Activated T-cell treated with anti-CD3 and anti-CD28 coated beads for 48 hours (primary cell): ENCODE measurements at places on chromosomes 1 and 21.

- DNase-seq = no peak
Observed at GRCh38 chr1:63342402-63342801, 20.0 kb downstream of the FOXD3 start.

DNA sequence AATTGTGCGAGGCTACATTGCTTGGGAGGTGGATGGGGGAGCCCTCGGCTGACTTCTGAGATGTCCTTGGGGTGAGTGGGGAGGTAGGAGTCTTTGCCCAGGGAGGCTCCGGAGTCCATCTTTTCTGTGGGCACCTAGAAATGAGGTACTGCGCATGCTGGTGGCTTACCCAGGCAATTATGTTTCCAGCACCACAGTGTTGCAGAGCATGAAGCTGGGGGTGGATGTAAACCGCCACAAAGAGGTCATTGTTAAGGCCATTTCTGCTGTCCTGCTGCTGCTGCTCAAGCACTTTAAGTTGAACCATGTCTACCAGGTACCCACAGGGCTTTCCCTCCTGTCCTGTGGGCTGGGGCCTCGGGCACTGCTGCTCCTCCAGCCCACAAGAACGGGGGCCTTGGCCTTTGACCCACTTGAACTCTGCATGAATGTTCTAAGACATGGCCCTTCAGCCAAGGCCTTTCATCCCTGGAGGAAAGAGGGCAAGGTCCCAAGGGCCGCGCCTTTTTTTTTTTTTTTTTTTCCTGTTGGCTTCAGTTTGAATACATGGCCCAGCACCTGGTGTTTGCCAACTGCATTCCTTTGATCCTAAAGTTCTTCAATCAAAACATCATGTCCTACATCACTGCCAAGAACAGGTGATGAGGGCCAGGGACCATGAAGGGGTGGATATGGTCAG is 14.6 kb downstream of the STRIP1 start:
- DNase-seq = no peak

GRCh38 chr1:227864882-227865281 is 49.4 kb downstream of the PRSS38 start:
- no peak for DNase-seq

DNA sequence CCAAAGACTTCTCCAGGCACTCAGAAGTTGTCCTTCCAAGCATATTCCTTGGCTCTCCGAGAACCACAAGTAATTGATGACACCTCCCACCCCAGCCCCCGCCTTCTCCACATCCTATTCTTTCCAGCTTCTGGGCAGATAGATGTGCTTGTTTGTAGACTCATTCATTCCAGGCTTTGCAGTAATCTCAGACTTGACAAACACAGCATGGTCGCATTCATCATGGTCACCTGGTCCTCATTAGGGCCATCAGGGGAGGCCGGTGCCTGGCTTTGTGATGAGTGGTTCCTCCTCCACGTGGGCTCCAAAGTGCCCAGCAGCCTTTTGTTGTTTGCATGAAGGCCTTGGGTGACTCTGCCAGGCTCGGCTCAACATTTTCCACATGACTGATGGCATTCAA is 28.5 kb upstream of the KCNE2 start:
- DNase-seq = no peak

DNA sequence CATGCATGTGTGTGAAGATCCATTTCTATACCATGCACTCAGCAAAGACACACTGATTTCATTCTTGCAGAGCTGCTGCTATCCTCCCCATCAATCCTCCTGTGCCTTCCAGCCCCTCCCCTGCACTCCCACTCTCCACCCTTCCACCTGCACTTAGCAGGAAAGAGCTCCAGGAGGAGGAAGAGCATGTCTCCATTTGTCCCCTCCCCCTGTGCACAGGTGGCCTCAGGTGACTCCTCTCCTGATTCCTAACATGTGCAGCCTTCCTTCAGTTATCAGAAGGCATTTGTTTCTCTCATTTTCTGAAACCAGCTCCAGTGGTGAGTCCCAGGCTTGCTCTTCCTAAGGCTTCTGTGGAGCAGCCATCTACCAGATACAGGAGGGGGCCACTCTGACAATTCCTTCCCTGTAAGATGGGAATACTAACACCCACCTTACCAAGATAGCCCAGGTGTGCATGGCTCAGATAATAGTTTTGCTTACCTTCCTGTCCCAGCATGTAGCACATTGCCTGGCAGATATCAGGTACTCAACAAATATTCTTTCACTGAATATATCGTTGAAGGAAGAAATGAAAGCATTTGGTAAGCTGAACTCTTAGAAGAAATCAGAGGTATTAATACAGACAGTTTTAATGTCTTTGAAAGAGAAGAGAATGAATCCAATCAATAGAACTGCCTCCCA is 21.9 kb upstream of the FAM3B start:
- no peak for DNase-seq

- DNase-seq = no peak
Observed at GRCh38 chr1:48005253-48006117, 8.3 kb upstream of the TRABD2B start.

GRCh38 chr1:211370669-211371068 is 44.0 kb downstream of the TRAF5 start:
- no peak for DNase-seq

DNA sequence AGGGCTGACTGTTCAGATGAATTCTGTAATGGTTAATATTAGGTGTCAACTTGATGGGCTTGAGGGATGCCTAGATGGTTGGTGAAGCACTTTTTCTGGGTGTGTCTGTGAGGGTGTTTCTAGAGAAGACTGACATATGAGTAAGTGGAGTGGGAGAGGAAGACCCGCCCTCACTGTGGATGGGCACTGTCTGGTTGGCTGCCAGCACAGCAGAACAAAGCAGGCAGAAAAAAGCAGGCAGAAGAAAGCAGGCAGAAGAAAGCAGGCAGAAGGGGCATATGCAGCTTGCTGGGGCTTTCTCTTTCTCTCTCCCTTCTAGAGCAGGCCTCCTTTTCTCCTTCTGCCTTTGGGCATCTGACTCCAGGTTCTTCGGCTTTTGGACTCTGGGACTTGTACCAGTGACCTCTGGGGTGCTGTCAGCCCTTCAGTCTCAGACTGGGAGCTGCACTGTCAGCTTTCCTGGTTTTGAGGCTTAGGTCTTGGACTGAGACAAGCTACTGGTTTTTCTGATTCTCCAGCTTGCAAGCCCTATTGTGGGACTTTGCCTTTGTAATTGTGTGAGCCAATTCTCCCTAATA is 42.9 kb upstream of the CD2 start:
- DNase-seq = peak; percentile 30

DNA sequence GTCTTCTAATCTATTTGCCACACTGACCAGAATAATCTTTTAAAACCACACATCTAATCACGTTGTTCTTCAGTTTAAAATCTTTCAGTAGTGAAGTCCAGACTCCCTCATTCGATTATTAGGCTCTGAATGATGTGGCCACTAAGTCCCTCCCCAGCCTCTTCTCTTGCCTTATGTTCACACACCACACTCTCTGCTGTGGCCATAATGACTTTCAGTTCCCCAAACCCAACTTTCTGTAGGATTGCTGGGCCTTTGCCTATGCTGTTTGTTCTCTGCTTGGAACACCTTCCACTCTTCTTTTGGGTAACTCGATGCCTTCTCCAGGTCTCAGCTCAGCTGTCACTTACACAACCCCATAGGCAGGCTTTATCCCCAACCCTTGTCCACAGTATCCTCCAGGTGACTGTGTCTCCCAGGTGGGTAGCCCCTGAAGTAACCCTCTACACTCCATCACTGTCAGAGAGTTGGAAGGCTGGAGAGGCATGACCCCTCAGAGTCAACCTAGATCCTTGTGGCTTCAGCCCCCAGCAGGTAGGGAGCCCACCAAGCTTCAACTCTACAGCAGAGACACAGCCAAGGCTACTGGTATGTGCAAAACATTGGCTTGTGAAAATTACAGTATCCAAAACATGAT is 8.4 kb upstream of the SLC37A1 start:
- DNase-seq = no peak

- no peak for DNase-seq
Observed at GRCh38 chr21:35394634-35395369, 345.7 kb upstream of the RUNX1 start.

DNA sequence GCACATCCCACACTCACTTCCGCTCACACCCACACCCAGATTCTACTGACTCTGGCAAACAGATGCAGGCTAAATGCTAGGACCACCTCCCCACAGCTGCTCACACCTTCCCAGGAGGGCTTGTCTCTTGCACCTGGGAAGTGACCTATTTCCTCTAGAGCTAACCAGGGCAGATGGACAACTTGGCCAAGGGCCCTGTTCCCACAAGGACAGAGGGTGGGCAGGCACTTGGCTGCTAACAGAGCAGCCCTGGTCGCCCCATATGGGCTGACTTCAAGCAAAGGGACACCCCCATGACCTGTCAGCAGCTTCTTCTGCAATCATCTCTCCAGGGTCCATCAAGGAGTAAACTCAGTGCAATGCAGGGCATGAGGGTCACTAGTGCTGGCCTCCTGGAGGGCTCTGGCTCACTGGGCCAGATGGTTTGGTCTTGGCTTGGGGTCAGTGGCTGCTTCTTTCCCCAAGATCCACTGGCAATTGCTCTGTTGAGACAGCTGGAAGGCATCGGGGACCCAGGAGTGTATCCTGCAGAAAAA is 641.5 kb downstream of the PLPP3 start:
- no peak for DNase-seq

- no peak for DNase-seq
Observed at GRCh38 chr1:235277709-235278108, 50.3 kb downstream of the ARID4B start.

GRCh38 chr1:17213148-17213781 is 8.3 kb downstream of the PADI1 start:
- DNase-seq = no peak

GRCh38 chr21:43190951-43191350 is 22.1 kb downstream of the CRYAA start:
- DNase-seq = no peak

DNA sequence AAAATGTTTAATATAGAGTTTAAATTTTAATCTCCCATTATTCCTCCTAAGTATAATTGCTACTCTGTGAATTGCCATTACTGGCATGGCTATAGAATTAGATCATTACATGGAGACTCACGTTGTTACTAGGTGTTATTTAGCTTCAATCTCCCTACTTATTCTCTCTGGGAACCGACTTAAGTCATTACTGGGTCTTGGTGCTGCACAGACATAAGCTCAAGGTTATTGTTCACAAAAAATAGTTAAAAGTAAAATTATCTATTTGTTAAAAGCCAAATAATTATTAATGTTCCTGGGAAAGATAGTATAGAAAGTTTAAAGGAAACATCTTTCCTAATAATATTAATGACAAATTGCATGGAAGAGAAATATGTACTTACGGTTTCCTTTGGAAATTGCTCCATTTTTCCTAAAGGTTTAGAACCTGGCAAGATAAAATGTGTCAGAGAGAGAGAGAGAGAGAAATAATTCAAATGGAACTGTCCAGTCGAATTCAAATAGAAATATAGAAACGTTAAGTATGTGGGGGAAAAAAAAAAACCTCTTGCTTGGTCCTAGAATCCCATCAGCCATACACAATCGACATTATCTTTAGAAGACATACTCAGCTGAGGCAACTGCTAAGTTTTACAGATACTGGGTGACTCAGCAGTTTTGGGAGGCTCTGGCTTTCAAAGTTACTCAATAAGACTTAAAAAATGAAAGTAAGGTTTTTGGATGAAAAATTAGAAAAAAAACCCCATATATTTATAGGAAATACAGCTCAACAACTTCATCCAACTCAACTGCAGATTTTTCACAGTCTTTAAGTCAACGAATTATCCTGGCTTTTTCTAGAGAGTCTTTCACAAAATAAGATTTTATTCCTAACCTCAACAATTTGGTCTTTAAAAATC is at the start of gene SPTA1:
Gene SPTA1, minus strand, starts transcription at position 605 of the 899 bp plus-strand sequence. Its CDS starts 198 bp downstream, at position 407.
- DNase-seq = no peak

- no peak for DNase-seq
Observed at GRCh38 chr1:198713081-198713480, 74.2 kb downstream of the PTPRC start.

GRCh38 chr1:201038186-201038876 is 14.8 kb upstream of the KIF21B start:
- DNase-seq = no peak

DNA sequence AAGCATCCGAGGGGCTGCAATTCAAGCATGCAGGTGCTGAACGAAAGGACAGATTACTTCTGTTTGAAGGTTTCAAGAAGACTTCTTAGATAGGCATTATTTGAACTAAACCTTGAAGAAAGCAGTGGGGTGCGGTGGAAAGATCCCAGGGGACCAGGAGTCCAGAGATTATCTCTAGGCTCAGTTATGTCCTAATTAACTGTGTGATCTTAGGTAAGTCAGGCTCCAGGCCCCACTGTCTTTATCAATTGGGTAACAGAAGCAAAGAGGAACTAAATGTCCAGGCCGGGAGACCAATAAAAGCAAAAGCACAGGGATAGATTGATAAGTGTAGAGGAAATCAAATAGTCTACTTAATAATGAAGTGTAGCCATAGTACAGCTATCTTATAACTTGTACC is 72.9 kb upstream of the CDC42BPA start:
- no peak for DNase-seq

- no peak for DNase-seq
Observed at GRCh38 chr1:185450060-185450788, 133.2 kb upstream of the IVNS1ABP start.

DNA sequence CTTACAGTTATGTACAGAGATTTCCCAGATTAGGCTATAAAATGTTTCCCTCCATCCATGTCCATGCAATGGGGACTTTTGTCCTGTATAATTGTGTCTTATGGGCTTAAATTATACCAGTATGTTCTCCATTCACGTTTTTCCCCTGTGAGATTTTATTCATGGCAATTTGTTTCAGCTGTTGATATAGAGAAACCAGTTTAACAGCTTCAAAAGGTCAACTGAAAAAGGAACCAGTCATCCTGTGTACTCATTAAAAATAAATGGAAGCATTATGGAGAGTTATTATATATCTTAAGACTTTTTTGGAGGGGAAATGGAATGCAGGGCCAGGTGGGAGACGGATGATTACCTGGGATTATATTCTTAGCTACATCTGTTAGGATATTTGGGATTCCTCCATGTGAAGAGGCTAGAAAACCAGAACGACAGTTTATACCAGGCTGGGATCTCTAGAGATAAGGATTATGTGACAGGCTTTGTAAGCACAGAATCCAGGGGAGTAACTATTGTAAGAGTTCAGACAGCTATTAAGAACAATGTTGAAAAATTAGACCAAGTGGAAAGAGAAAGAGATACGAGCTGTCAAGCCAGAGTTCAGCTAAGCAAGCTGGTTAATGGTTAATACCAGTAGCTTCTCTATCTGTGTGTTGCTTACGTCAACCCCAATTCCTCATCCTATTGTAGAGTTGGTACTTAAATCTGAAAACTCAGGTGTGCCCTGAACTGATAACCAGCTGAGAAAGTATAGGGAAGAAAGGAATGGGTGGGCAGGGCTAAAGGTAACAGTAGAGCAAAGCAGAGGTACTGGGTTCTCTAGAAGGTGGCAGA is 12.4 kb upstream of the ZNF697 start:
- no peak for DNase-seq

GRCh38 chr1:229027622-229028182 is 243.2 kb upstream of the RAB4A start:
- peak; percentile 4 for DNase-seq
